ENCODE measurements at places on chromosomes 6 and 20.
A peak's percentile ranks its signal among the peaks of the same experiment; 100 is the strongest.

DNA sequence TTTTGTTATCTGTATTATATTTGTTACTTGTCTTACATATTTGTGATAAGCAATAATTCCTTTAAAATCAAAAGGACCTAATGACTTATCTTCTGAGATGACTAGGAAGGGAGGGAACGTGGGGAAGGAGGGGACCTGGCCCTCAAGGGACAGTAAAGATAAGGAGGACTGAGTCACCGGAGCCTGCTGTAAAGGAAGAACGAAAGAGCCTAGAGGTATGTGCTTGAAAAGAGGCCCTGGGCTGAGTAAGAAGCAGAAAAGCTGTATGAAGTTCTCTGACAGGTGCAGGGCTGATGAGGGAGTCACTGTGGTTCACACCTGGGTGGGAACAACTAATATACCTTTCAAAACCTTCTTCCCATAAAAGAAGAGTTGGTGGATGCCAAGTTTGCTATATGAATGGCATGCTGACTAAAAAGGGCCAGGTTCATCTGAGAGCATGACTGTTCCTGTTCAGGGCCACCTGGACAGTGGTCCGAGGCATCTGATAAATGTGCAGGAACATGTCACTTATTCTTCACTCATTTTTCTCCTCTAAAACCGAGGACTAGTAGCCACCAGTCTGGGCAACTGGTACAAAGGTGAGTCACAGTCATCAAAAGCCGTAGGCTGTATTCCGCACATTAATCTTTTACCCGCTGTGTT lies 111.3 kb downstream of the TNFAIP3 start:
- no peak for DNase-seq

- DNase-seq, result no peak
Observed at GRCh38 chr6:7976485-7977056, 66.0 kb upstream of the TXNDC5 start.

GRCh38 chr6:11650025-11650696 lies 112.6 kb downstream of the TMEM170B start:
- peak; percentile 71 for DNase-seq

DNA sequence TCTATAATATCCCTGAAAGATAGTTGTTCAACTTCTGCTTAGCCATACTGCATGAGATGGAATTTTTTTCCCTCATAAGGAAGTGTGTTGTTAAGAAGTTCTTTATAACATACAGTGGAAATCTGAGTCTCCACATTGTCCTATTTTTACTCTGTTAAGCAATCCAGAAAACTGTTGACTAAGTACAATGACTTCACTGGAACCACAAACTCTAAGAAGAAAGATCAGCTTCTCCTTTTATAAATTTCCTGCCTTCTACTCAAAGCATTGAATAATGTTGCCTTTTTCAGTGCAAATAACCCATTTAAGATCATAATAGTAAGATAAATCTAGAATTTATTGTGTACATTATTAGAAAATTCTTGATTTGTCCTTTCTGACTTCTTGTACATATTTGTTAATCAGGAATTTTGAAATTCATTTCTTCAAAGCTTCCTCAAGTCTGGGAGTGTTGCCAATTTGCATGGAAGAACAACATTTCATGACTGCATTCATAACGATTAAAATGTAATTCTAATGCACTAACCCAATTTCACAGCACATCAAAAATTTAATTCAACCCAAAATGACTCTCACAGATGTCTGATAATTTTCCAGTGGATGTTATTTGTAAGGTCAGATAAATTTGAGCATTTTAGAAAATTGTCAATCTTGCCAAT lies 45.6 kb upstream of the ANKEF1 start:
- no peak for DNase-seq

- DNase-seq, result no peak
Observed at GRCh38 chr20:17761604-17762003, 61.8 kb downstream of the BANF2 start.
